ENCODE measurements at places on chromosomes 5 and 9. TPM values are rescaled to one million over a fixed set of nuclear protein-coding genes. Genes with fewer than 3 reads are reported as not detected.

The SVEP1 gene
- total RNA-seq = 62.5 TPM

The SPEF2 gene
- total RNA-seq = 1.2 TPM

The GMCL2 gene
- total RNA-seq = not detected

The SLC4A9 gene
- not detected for total RNA-seq

The MARCOL gene
- total RNA-seq = not detected

The ZCCHC7 gene
- 22.6 TPM for total RNA-seq

The PCDHGA5 gene
- 1.6 TPM for total RNA-seq

The IL9 gene
- not detected for total RNA-seq

The CARD9 gene
- total RNA-seq = 0.79 TPM

The FANCG gene
- 11.5 TPM for total RNA-seq

The CCL28 gene
- 1.4 TPM for total RNA-seq

The SARDH gene
- 4.6 TPM for total RNA-seq

The ZNF658 gene
- 4.6 TPM for total RNA-seq

The PIP5K1B gene
- total RNA-seq = not detected

The CENPP gene
- 1.9 TPM for total RNA-seq

The ECSCR gene
- not detected for total RNA-seq

The GABRA1 gene
- total RNA-seq = not detected

The ISL1 gene
- not detected for total RNA-seq

The SLC45A2 gene
- total RNA-seq = under 0.01 TPM

The NSA2 gene
- total RNA-seq = 97.4 TPM

The C1QTNF2 gene
- total RNA-seq = 0.86 TPM

The PCDHGB7 gene
- total RNA-seq = 5.2 TPM

The ANP32B gene
- total RNA-seq = 10.2 TPM

The ANKRD18A gene
- not detected for total RNA-seq

The BTNL3 gene
- not detected for total RNA-seq

The SERF1A gene
- 0.69 TPM for total RNA-seq

The NRG2 gene
- total RNA-seq = 0.32 TPM

The MTRR gene
- 13.9 TPM for total RNA-seq

The PCDHA6 gene
- 0.17 TPM for total RNA-seq

The KCNV2 gene
- not detected for total RNA-seq

The ITGA2 gene
- 8.3 TPM for total RNA-seq

The TSLP gene
- total RNA-seq = 2.5 TPM

The NR6A1 gene
- 0.26 TPM for total RNA-seq

The SLC36A3 gene
- not detected for total RNA-seq

The MOCS2 gene
- 20.9 TPM for total RNA-seq

The IGFBPL1 gene
- total RNA-seq = not detected

The TMEM174 gene
- not detected for total RNA-seq

The NME5 gene
- total RNA-seq = 2.7 TPM

The FAM153A gene
- not detected for total RNA-seq

The DAB2IP gene
- total RNA-seq = 4.4 TPM
